Posterior cingulate gyrus (tissue), 11 donors: ENCODE measurements at places on chromosomes 11 and 22.

- no peak for DNase-seq
These were observed 37.8 kb downstream of the YAP1 start for GRCh38 chr11:102148059-102148458.

- peak; percentile 90 for DNase-seq
These were observed 11.7 kb downstream of the OSBPL5 start for GRCh38 chr11:3153291-3153861.

GRCh38 chr22:43878079-43878795, 13.6 kb downstream of the PNPLA5 start:
- no peak for DNase-seq

GRCh38 chr11:75330291-75330690, 21.2 kb downstream of the ARRB1 start:
- DNase-seq = no peak

DNA sequence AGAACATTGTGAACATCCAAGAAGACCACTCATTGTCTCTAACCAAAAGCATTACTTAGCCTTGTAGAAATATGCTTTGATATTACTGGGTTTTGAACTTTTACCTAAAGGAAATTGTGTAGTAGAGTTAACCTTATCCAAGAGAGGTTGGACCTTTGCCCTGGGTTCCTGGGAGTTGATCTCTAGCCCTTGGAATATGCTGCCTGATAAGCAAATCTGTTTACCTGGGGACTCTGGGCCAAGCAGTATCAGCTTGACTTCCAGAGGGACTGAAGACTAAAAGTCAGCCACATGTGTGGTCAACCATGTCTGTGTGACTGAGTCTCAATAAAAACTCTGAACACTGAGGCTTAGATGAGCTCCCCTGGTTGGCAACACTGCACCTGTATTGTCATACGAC, 44.1 kb upstream of the CWF19L2 start:
- DNase-seq = no peak

DNA sequence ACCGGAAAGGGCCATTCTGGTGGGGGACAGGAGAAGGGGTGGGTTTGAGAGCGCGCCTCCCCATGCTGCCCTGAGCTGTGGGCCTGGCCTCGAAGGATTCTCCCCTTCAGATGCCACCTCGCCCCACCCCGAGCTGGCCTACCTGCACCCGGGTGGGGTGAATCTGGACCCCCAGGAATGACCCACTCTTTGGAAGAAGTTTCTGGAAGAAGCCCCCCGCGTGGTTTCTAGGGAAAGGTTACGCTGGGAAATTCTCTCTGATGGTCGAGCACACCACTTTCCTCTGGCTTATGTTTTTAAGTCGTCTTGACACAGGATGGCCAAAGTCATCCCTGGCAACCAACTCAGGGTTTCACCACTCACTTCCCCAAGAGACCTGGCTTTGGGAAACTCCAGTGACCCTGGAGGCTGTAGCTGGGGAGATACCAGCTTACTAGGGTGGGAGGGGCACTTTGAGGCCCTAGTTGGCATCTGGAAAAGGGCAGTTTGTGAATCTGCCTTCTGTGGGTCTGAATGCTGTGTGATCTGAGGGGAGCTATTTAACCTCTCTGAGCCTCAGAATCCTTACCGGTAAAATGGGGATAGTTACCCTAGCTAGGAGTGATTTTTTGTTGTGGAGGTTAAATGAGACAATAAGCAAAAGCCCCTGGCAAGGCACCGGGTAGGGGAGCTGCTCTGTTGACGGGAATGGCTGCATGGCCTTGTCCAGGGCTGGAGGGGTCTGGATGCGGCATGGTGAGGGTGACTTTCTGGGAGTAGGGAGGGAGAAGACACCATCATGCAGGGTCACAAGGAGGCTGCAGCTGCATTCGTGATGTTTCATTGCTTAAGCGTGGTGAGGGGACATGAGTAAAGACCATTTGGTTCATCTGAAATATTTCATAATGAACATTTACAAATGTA, 45.3 kb upstream of the ACCSL start:
- no peak for DNase-seq
